Activated CD4-positive, alpha-beta T cell treated with anti-CD3 and anti-CD28 coated beads, Interleukin-2, Interleukin-4, amounts not matched to agents 100 ng/mL and 50 ng/mL, durations not matched to agents 16 hours and 8 hours (primary cell): ENCODE measurements at places on chromosomes 3 and 15.
A peak's percentile ranks its signal among the peaks of the same experiment; 100 is the strongest.

DNA sequence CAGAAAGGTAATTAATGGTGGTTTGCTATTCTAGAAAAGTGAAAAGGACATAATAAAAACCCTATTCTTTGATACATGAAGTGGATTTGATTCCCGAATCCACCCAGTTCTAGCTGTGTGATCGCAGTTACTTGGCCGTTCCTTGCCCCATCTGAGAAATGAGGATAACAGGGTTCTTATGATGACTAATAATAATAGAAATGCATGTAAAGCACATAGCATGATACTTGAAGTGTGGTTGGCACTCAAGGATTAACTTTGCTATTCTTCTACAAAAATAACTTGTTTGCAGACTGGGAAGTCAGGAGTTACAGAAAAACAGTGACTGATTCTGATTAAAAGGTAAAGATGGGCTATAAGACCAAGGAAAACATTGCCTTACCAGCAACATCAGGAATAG lies 26.8 kb downstream of the PARL start:
- DNase-seq = no peak

GRCh38 chr15:31338318-31338878 lies 11.8 kb downstream of the KLF13 start:
- no peak for DNase-seq

- no peak for DNase-seq
Measured at GRCh38 chr3:28349469-28350000, 911 bp upstream of the AZI2 start.

DNA sequence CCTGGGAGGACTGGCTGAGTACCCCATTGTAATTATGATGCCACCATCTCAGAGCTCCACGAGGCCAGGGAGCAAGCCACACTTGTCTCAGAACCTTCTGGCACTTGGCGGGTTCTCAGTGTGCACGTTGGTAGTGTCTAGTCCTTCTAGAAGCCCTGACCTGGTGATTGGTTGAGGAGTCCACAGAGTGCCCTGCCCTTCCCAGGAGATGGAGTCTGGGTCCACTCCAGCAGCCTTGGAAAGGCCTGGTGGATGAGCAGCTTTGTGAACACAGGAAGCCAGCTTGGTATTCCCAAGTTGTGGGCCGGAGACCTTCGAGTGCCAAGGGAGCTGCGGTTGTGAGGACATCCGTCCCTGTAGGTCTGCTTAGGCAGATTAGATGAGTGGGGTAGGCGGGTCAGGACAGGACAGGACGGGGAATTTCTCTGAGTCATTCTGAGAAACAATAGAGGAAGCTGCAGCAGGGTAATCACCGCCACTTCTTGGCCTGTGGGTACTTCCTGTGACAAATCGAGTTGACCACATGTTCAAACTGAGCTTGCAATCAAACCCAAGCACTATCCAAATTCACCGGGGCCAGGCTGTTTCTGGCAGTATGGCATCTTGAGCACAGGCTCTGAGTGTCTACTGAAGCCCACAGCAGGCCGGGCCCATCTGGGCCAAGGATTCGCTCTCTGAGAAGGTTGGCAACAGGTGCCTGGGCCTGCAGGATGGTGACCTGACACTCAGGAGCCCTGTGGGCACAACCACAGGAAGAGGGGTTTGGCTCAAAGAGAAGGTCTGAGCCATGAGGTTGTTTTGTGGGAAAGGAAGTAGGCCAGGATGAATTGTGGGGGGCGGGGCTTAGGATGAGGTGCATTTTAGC lies 71.5 kb upstream of the PLXNA1 start:
- DNase-seq = peak; percentile 95

DNA sequence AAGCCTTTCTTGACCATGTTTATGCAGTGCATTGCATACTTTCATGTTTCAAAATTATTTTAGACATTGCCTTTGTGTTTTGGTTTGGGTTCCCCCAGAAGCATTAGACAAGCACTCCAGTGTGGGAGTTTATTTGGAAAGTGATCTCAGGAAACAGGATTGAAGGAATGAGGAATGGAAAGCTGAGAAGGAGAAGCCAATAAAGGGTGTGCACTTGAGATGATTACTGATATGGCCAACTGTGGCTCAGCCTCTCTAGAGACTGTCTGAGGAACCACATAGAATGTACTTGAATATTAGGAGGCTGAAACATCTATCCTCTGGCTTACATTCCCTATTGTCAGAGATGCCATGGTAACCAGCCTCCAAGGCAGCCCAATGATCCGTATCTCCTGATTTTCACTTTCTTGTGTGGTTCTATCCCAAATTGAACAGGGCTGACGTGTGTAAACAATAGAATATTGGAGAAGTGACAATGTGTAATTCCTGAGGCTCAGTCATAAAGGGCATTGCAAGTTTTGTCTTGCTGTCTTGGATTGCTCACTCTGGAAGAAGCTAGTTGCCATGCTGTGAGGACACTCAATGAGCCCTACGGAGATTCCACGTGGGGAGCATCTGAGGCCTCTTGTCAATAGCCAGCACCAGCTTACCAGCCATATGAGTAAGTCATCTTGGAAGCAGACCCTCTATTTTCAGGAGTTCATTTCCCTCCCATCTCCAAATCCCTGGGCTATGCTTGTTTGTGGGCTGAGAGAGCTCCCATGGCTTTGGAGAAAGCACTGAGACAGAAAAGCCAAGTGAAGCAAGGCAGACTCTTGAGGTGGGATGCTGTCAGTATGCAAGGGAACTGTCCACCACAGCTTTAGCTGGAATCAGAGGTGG lies 84.7 kb downstream of the SCN11A start:
- no peak for DNase-seq

DNA sequence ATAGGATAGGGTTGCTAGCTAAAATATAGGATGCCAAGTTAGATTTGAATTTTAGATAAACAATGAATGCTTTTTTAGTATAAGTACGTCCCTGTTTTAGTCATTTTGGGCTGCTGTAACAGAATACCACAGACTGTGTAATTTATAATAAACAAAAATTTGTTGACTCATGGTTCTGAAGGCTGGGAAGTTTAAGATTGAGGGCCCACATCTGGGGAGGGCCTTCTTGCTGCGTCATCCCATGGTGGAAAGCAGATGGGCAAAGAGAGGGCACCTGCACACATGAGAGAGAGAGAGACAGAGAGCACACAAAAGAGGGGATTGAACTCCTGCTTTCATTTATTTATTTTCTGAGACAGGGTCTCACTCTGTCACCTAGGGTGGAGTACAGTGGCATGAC lies 246.5 kb downstream of the EPHB1 start:
- no peak for DNase-seq

- DNase-seq = no peak
Measured at GRCh38 chr3:24390169-24391130, 104.2 kb downstream of the THRB start.

- DNase-seq = peak; percentile 78
Measured at GRCh38 chr3:108662142-108662738, 72.7 kb downstream of the DZIP3 start.
